Stimulated activated naive CD4-positive, alpha-beta T cell treated with Interleukin-2 at 50 U/mL for 16 hours (primary cell): ENCODE measurements at places on chromosomes 1 and 21.

DNA sequence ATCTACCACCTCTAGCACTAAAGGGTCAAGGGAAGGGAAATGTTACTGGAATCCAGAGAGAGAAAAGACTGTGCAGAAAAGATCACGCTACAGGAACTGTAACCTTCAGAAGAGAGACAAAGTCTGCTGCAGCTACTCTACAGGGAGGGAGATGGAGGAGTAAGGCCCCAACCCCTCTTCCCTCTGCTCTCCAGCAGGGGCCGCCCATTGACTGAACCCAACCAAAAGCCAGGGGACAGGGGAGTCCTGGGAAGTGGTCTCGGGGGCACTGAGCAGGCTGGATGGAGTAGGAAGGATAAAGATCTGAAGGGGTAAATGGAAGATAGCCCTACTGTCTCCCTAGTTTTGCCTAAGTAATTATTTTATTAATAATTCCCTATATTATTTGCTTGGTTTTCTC is 72.8 kb upstream of the NR5A2 start:
- no peak for DNase-seq

DNA sequence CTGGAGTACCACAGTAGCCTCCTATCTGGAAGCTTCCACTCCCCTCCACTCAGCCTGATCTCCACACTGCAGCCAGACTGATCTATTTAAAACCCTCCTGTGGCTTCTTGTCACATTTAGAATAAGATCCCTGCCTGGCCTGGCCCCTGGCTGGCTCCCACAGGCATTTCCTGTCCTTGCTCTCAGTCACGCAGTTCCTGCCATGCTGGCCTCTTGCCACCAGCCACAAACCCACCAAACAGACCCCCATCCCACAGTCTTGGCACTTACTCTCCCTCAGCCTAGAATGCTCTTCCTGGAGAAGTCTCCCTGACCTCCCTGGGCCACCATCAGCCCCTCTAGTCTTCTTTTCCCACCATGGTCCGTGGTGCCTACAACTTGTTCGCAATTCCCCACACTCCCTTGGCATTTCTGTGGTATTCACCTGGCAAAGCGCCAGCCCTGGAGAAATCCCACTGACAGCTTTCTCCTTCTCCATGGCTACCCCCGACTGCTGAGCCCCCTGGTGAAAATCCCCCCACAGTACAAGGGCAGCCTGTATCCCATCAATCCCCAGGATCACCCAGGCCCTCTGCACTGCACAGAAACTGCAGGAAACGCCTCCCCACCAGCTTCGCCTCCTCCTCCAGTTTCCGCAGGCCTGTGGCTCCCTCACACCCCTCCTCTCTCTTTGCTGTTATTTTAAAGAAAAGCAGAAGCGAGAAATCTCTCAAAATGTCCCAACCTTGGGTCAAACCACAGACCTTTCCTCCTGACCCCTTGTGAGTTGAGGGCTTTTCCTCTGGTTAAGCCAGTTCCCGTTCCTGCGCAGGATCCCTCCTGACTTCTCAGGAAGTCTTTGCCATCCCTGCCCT is 94.5 kb downstream of the SYT2 start:
- no peak for DNase-seq

DNA sequence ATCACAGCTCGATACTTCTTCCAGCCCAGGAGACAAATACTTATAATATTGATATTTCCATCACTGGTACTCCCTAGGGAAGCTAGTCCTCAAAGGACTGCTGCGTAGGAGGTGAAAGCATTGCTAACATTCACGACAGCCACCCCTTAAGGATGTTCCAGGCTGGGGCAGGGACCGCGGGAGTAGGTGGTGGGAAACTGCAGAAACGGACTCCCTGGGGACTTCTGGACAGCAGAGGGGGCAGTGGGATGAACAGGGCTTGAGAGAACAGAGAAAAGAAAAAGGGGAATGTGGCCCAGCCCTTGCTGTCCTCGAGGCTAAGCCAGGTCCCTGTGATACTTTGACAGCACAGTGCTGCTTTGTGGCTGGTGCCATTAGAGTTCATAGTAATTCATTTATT is 108.0 kb downstream of the HMGB4 start:
- no peak for DNase-seq

- no peak for DNase-seq
Measured at GRCh38 chr1:7885513-7886404, 32.9 kb upstream of the UTS2 start.

- no peak for DNase-seq
Measured at GRCh38 chr1:6747674-6748073, 37.6 kb upstream of the CAMTA1 start.

- DNase-seq = no peak
Measured at GRCh38 chr1:242431786-242432185, 92.7 kb downstream of the PLD5 start.
